ENCODE measurements at places on chromosomes 2 and 18. TPM values are rescaled to one million over a fixed set of nuclear protein-coding genes. Genes with fewer than 3 reads are reported as not detected.

GRCh38 chr2:206940546-206940945, 1.2 kb downstream of the CPO start:
- DNase-seq, result no peak
- H3K36me3 ChIP-seq, result no peaks in the 10 kb centered on the region
- H3K4me3 ChIP-seq, result no peak overlapping the region
- H3K27me3 ChIP-seq, result no peaks in the 10 kb centered on the region

GRCh38 chr2:52821631-52822030, 946.0 kb upstream of the CHAC2 start:
- H3K4me1 ChIP-seq, result no peaks in the 10 kb centered on the region
- DNase-seq, result no peak
- no peak overlapping the region for H3K27ac ChIP-seq
- no peaks in the 10 kb centered on the region for H3K27me3 ChIP-seq
- H3K4me3 ChIP-seq, result no peak overlapping the region
- H3K36me3 ChIP-seq, result no peaks in the 10 kb centered on the region

DNA sequence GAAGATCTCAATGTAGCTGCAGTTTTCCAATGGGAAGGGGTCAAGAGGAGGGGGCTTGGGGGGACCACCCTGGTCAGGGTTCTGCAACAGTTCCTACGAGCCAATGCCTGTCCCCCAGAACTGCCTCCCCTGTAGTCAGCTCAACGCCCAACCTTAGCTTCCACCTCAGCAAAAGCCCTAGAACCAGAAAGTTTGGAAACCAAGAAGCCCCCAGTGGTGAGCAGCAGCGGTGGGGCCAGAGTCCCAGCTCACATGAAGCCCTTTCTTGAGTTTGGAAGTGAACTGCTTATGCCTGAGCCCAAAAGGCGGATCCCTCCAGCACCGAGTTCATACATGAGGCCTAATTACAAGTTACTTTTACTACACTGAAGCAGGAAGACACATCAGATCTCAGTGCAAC, 162.4 kb downstream of the HDAC4 start:
- no peaks in the 10 kb centered on the region for H3K4me1 ChIP-seq
- H3K27ac ChIP-seq, result no peak overlapping the region
- no peaks in the 10 kb centered on the region for H3K36me3 ChIP-seq
- no peaks in the 10 kb centered on the region for H3K27me3 ChIP-seq
- H3K4me3 ChIP-seq, result no peak overlapping the region

GRCh38 chr2:85775406-85776381, 21.9 kb downstream of the ATOH8 start:
- no peaks in the 10 kb centered on the region for H3K27me3 ChIP-seq
- no peak overlapping the region for H3K27ac ChIP-seq
- no peaks in the 10 kb centered on the region for H3K36me3 ChIP-seq
- DNase-seq, result no peak
- no peak overlapping the region for H3K4me3 ChIP-seq

The IL36G gene
- not detected for total RNA-seq

- no peaks in the 10 kb centered on the region for H3K27me3 ChIP-seq
- no peak for DNase-seq
- H3K36me3 ChIP-seq, result peaks cover 10% of the 10 kb centered on the region
Observed at GRCh38 chr2:235500110-235500760, 6.4 kb downstream of the AGAP1 start.

GRCh38 chr2:38765149-38765548, 12.9 kb upstream of the GEMIN6 start:
- H3K27ac ChIP-seq, result no peak overlapping the region
- H3K36me3 ChIP-seq, result no peaks in the 10 kb centered on the region
- H3K4me3 ChIP-seq, result no peak overlapping the region
- no peak for DNase-seq
- no peaks in the 10 kb centered on the region for H3K27me3 ChIP-seq

GRCh38 chr2:221602938-221603337, 30.8 kb upstream of the EPHA4 start:
- no peaks in the 10 kb centered on the region for H3K27me3 ChIP-seq
- H3K4me3 ChIP-seq, result no peak overlapping the region
- H3K4me1 ChIP-seq, result no peaks in the 10 kb centered on the region
- DNase-seq, result no peak
- H3K36me3 ChIP-seq, result no peaks in the 10 kb centered on the region

- H3K4me3 ChIP-seq, result no peak overlapping the region
- H3K4me1 ChIP-seq, result peaks cover 24% of the 10 kb centered on the region
- H3K36me3 ChIP-seq, result no peaks in the 10 kb centered on the region
- no peak overlapping the region for H3K27ac ChIP-seq
Observed at GRCh38 chr18:13412017-13412416, 193.5 kb downstream of the LDLRAD4 start.

DNA sequence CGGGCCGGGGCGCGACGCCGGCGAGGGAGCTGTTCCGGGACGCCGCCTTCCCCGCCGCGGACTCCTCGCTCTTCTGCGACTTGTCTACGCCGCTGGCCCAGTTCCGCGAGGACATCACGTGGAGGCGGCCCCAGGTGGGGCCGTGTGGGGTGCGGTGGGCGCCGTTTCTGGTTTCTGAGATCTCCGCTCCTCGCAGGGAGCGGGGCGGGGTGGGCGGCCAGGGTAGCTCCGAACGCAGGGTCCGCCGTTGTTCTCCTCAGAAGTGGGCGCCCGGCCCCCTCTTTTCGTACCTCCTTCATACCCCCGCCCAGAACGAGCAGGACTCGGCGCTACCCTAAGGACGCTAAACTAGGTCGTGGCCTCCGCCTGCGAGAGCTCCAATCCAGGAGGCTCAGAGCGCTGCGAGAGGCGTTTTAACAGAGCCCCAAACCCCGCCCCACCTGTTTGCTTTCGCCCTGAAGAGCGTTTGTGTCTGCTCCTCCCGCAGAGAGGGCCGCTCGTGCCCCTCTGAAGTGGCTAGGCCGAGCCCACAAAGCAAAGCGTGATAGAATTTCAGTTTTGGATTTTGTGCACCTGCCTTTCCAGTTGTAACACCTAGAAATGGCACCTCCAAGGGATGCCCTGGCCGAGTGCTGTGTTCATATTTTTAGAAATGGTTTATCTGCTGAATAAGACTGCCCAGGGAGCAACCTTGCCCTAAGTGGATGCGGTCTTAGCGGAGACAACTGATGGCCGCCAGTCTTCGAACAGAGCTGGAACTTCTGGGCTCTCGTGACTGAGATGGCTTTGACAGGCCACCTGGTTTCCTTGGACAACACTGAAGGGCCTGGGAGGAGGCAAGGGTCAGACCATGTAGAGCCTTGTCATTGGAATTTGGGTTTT, 626 bp downstream of the CAPN10 start:
- DNase-seq, result peak; percentile 58
- H3K4me1 ChIP-seq, result peaks cover 52% of the 10 kb centered on the region
- peaks cover 35% of the 10 kb centered on the region for H3K36me3 ChIP-seq
- H3K27me3 ChIP-seq, result no peaks in the 10 kb centered on the region
- peak overlapping the region; percentile 88 for H3K4me3 ChIP-seq

The PTH2R gene
- total RNA-seq, result not detected

DNA sequence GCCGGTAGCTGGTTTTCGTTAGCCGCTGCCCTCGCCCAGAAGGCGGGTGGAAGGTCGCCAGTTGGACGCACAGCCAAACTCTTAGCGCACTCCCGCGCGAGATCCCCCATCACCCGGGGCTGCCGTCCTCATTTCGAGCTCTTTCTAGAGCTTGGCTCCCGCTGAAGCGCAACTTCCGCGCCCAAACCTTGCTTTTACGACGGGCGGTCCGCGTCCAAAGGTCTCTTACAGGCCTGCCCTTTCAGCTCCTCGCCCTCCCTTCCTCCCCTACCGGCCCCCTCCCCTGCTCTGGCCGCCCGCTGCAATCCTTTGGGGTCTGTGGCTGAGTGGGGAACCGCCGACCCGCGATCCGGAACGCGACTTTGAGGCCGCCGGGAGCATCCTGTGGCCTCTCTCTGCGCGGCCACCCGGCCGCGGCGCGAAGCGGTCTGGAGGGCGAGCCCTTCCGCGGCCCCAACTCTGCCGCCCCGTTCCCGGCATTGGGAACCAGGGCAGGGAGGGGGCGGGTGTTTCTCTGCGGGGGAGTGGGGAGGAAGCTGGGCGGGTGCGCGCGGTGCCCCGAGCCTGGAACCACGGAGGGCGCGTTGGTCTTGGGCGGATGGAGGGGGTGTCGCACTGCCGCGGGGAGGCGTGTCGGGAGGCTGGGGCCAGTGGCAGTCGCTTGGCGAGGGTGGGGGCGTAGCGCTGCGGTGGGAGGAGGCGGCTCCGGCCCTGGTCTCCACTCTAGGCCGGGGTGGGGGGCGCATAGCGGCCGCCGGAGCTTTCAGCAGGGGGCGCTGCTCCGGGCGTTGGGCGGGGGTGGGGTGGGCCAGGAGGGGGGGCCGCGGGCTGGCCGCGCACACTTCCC, at the start of gene GDF7:
Gene GDF7 (plus strand): TSS at position 841 of the 847 bp plus-strand sequence. CDS start 96 bp downstream, outside the sequence.
- DNase-seq, result peak; percentile 46
- H3K4me3 ChIP-seq, result peak within 1 kb of the TSS; percentile 81
- H3K27ac ChIP-seq, result peak within 1 kb of the TSS; percentile 65
- peaks cover 43% of the 10 kb centered on the region for H3K27me3 ChIP-seq

The SPP2 gene
- total RNA-seq, result not detected

DNA sequence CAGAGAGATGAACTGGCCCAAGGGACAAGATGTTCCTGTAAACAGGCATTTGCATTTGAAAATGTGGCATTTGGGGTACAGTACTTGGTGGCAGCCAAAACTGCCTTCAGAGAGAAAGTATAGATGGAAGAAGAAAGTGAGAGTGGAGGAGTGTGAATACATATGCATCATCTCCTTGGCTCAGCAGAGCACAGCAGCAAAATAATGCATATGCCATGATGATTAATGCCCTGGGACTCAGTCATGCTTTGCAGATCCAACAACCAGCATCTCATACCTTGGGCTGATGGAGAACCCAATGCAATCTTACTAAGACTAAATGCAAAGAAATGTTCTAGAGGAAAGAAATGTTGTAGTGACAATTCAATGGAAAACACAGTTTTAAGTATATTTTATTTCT, 29.7 kb upstream of the CYTIP start:
- no peaks in the 10 kb centered on the region for H3K4me1 ChIP-seq
- no peaks in the 10 kb centered on the region for H3K36me3 ChIP-seq
- H3K27ac ChIP-seq, result no peak overlapping the region
- H3K4me3 ChIP-seq, result no peak overlapping the region
- DNase-seq, result no peak

- no peak overlapping the region for H3K27ac ChIP-seq
- H3K4me1 ChIP-seq, result peaks cover 53% of the 10 kb centered on the region
- no peaks in the 10 kb centered on the region for H3K27me3 ChIP-seq
Observed at GRCh38 chr2:105400138-105400540, 1.3 kb upstream of the FHL2 start.

DNA sequence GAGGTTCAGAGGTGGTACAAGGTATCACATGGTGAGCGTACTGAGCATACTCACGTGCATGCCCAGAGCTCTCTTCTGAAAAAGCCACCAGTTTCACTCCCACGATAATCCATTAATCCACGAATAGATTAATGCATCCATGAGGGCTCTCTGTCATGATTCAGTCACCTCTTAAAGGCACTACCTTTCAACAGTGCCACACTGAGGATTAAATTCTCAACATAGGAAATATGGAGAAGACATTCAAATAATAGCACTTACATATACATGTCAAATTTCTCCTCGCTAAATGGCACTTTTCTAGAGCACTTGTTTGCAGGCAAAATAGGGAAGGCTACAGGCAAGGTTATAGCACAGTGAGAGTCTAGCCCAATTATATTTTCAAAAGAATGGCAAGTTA, 825.9 kb downstream of the TRIB2 start:
- DNase-seq, result no peak
- H3K36me3 ChIP-seq, result no peaks in the 10 kb centered on the region
- H3K4me1 ChIP-seq, result peaks cover 8% of the 10 kb centered on the region
- no peak overlapping the region for H3K27ac ChIP-seq

DNA sequence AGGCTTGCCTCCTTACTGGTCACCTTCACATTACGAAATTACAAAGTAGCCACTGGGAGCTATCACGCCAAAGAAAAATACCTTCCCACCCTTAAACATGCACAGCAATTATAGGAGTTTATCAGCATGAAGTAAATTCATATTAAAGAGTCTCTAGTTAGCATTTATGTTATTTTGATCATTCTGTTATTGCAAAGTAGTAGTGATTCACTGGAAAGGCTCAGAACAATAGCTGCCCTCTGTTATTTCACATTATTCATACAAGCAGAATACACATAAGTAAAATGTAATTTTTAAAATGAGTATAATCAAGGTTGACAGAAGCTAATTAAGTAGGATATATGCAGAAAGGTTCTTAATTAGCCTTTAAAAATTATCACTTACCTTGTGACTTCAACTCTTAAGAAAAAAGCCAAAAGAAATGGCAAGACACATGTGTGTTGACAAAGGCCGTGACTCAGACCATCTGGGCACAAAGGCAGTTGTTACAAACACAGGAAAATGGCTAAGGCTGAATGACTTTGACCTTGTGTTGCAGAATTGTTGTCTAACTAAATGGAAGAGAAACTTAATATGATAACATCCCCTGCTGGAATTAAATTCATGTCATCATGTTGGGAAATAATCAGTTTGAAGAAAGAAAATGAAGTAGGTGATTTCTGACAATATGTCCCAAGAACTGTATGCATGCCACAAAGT, 108.3 kb downstream of the ARL6IP6 start:
- DNase-seq, result no peak
- no peak overlapping the region for H3K4me3 ChIP-seq
- H3K27ac ChIP-seq, result no peak overlapping the region
- H3K36me3 ChIP-seq, result no peaks in the 10 kb centered on the region
- H3K4me1 ChIP-seq, result no peaks in the 10 kb centered on the region

DNA sequence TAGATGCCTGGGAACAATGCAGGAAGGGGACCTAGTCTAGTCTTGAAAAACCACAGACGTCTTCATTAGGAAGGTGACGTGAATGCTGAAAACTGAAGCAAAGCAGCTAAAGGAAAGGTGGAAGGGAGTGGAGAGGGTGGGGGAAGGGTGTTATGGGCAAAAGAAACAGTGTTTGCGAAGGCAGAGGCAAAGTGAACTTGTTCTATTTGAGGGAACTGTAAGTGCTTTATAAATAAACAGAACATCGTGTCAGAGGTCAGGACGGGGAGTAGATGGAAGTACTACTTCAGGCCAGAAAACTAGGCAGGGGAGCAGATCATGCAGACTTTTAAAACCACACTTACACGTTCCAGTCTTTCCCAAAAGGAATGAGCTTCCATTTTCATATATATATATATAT, 57.8 kb downstream of the FASTKD2 start:
- DNase-seq, result no peak
- H3K27ac ChIP-seq, result no peak overlapping the region
- H3K4me1 ChIP-seq, result peaks cover 7% of the 10 kb centered on the region
- H3K36me3 ChIP-seq, result no peaks in the 10 kb centered on the region
- H3K27me3 ChIP-seq, result no peaks in the 10 kb centered on the region

- no peak overlapping the region for H3K27ac ChIP-seq
- H3K4me1 ChIP-seq, result no peaks in the 10 kb centered on the region
- no peak overlapping the region for H3K4me3 ChIP-seq
Observed at GRCh38 chr2:118333664-118334063, 245.4 kb downstream of the INSIG2 start.

GRCh38 chr2:109613081-109613921, 465 bp downstream of the SEPTIN10 start:
- peak overlapping the region; percentile 100 for H3K4me3 ChIP-seq
- DNase-seq, result peak; percentile 48
- no peaks in the 10 kb centered on the region for H3K36me3 ChIP-seq
- peaks cover 58% of the 10 kb centered on the region for H3K4me1 ChIP-seq
- H3K27ac ChIP-seq, result peak overlapping the region; percentile 88
- no peaks in the 10 kb centered on the region for H3K27me3 ChIP-seq

GRCh38 chr2:52613064-52613463, 1154.5 kb upstream of the CHAC2 start:
- no peaks in the 10 kb centered on the region for H3K36me3 ChIP-seq
- H3K27me3 ChIP-seq, result no peaks in the 10 kb centered on the region
- no peak for DNase-seq
- no peaks in the 10 kb centered on the region for H3K4me1 ChIP-seq

- no peak overlapping the region for H3K27ac ChIP-seq
- H3K4me3 ChIP-seq, result no peak overlapping the region
- no peaks in the 10 kb centered on the region for H3K4me1 ChIP-seq
- no peak for DNase-seq
- H3K27me3 ChIP-seq, result no peaks in the 10 kb centered on the region
Observed at GRCh38 chr2:8752385-8752784, 70.5 kb downstream of the ID2 start.
